ENCODE measurements at places on chromosomes 12 and 14. TPM values are rescaled to one million over a fixed set of nuclear protein-coding genes. Genes with fewer than 3 reads are reported as not detected.

- H3K4me3 ChIP-seq = no peak overlapping the region
- peaks cover 6% of the 10 kb centered on the region for H3K4me1 ChIP-seq
- no peaks in the 10 kb centered on the region for H3K27me3 ChIP-seq
- peak overlapping the region; percentile 21 for H3K27ac ChIP-seq
- no peak for DNase-seq
Observed at GRCh38 chr12:1929985-1930802, 11.7 kb upstream of the CACNA2D4 start.

- H3K27ac ChIP-seq = peak overlapping the region; percentile 65
- peaks cover 2% of the 10 kb centered on the region for H3K36me3 ChIP-seq
- no peak for DNase-seq
- peaks cover 16% of the 10 kb centered on the region for H3K4me1 ChIP-seq
- H3K4me3 ChIP-seq = peak overlapping the region; percentile 37
Observed at GRCh38 chr12:39467432-39467870, 24.5 kb upstream of the KIF21A start.

Gene KRT75
- total RNA-seq = not detected

DNA sequence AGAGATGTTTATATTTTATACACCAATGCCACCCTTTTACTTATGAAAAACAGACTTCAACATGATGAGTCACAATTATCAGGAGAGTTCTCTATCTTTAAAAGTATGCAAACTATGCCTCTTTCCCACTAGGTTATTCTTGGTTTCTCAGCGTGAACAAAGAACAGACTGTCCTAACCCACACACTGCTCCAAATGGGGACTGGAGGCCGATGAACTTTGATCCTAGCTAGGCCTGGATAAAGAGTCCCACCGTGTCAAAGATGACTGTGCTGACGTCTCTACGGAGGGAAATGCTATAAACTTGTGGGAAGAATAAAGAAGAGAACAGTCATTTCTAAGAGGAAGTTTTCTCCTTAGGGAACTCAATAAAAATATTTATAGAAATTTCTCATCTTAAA lies 160.1 kb downstream of the EPS8 start:
- no peak overlapping the region for H3K27ac ChIP-seq
- no peak overlapping the region for H3K4me3 ChIP-seq
- H3K4me1 ChIP-seq = no peaks in the 10 kb centered on the region
- no peaks in the 10 kb centered on the region for H3K36me3 ChIP-seq

Gene CLEC2A
- not detected for total RNA-seq

Gene SLC17A8
- not detected for total RNA-seq

Gene MANSC4
- total RNA-seq = not detected

Gene GALNT8
- 0.85 TPM for total RNA-seq

Gene ASCL1
- not detected for total RNA-seq

Gene PROX2
- not detected for total RNA-seq

DNA sequence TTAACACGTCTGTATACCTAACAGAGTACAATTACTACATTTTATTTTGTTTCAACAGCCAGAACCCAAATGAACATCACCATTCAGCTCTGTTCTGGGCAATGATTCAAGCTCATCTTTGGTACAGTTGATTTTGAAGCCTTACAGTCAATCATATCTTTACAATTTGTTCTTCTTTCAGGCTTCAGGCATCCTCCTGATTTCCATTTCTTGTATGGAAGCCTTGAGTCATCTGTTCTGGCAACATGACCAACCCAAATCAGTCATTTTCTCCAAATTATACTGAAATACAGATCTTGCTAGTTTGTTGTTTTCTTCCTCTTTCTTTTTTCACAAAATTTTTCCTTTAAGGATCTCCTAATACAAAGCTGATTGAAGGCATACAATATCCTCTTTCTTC lies 80.2 kb downstream of the PAX9 start:
- H3K27ac ChIP-seq = no peak overlapping the region
- no peaks in the 10 kb centered on the region for H3K36me3 ChIP-seq
- DNase-seq = no peak
- H3K27me3 ChIP-seq = no peaks in the 10 kb centered on the region
- no peaks in the 10 kb centered on the region for H3K4me1 ChIP-seq
- H3K4me3 ChIP-seq = no peak overlapping the region

Gene APOF
- total RNA-seq = not detected

DNA sequence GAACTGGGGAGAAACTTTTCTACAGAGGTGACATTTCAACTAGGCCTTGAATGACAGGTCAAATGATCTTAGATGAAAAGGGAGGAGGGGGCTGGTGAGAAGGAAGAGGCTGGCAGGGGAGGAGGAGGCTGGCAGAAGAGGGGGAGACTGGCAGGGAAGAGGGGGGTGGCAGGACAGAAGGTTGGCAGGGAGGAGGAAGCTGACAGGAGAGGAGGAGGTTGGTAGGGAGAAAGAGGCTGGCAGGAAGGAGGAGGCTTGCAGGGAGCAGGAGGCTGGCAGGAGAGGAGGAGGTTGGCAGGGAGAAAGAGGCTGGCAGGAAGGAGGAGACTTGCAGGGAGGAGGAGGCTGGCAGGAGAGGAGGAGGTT lies 63.4 kb upstream of the PPP4R3A start:
- peaks cover 19% of the 10 kb centered on the region for H3K27me3 ChIP-seq
- H3K36me3 ChIP-seq = no peaks in the 10 kb centered on the region
- peak overlapping the region; percentile 30 for H3K4me3 ChIP-seq

GRCh38 chr14:56998728-56999127 lies 188.4 kb upstream of the OTX2 start:
- no peak overlapping the region for H3K27ac ChIP-seq
- no peaks in the 10 kb centered on the region for H3K27me3 ChIP-seq
- no peak for DNase-seq
- H3K4me1 ChIP-seq = no peaks in the 10 kb centered on the region
- H3K36me3 ChIP-seq = no peaks in the 10 kb centered on the region

Gene CRIP2
- total RNA-seq = 0.64 TPM

DNA sequence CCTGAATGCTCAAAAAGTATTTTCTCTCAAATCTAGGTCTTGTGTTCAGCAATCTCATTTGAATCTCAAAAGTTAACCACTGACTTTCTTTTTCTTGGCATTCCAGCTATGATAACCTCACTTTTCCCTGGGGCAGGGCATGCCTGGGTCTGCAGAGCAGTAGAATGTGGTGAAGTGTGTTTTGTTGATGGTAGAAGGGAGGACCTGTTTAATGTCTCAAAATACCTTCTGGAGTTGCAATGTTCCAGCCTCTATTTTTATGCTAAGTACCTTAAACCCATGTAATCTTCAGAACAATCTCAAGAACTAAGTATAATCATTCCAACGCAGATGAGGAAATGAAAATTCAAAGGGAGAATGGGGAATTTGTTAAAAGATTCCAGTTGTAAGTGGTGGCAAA lies 82.1 kb upstream of the FUT8 start:
- peaks cover 5% of the 10 kb centered on the region for H3K36me3 ChIP-seq
- H3K27ac ChIP-seq = no peak overlapping the region
- no peak for DNase-seq
- H3K4me3 ChIP-seq = no peak overlapping the region
- H3K4me1 ChIP-seq = peaks cover 37% of the 10 kb centered on the region

DNA sequence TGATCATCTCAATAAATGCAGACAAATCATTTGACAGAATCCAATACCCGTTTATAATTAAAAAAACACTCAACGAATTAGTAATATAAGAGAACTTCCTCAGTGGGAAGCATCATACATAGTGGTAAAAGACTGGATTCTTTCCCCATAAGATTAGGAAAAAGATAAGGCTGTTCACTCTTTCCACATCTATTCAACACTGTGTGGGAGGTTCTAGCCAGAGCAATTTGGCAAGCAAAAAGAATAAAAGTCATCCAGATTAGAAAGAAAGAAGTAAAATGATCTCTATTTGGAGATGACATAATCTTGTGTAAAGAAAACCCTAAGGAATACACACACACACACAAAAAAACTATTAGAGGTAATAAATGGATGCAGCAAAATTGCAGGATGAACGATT lies 38.4 kb downstream of the YEATS4 start:
- no peak overlapping the region for H3K27ac ChIP-seq
- H3K27me3 ChIP-seq = no peaks in the 10 kb centered on the region
- H3K4me3 ChIP-seq = no peak overlapping the region
- H3K4me1 ChIP-seq = no peaks in the 10 kb centered on the region
- H3K36me3 ChIP-seq = peaks cover 31% of the 10 kb centered on the region

- DNase-seq = no peak
- H3K36me3 ChIP-seq = peaks cover 2% of the 10 kb centered on the region
- H3K27me3 ChIP-seq = no peaks in the 10 kb centered on the region
Observed at GRCh38 chr14:101719708-101720107, 41.8 kb upstream of the PPP2R5C start.

DNA sequence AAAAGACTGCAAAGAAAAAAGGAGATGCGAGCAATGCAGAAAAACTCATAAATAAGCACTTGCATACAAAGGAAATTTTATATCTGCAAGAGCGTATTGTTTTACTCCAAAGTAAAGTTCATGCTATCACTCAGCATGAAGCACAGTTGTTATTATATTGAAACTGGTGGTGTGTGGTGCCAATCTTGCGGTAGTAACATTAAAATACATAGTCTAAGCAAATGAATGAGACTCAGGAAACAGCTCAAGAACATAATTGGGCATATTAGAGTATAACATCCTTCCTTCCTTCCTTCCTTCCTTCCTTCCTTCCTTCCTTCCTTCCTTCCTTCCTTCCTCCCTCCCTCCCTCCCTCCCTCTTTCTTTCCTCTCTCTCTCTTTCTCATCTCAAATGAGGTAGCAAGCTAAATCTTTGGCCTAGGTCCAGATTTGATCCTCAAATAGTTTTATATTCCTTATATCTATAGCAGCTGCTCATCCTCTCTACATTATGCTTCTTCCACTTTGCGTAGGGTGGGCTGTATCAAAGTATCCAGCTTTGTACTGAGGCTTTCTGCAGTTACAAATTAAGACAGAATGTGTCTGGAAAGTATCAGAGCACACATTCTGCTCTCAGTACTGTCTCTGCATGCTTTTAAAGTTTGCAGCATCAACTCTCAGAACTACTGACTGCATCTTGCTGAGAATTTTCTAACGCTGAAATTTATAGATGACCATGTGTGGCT lies 718.3 kb downstream of the RERGL start:
- DNase-seq = no peak
- no peaks in the 10 kb centered on the region for H3K4me1 ChIP-seq
- H3K27ac ChIP-seq = no peak overlapping the region
- no peak overlapping the region for H3K4me3 ChIP-seq
- no peaks in the 10 kb centered on the region for H3K27me3 ChIP-seq

DNA sequence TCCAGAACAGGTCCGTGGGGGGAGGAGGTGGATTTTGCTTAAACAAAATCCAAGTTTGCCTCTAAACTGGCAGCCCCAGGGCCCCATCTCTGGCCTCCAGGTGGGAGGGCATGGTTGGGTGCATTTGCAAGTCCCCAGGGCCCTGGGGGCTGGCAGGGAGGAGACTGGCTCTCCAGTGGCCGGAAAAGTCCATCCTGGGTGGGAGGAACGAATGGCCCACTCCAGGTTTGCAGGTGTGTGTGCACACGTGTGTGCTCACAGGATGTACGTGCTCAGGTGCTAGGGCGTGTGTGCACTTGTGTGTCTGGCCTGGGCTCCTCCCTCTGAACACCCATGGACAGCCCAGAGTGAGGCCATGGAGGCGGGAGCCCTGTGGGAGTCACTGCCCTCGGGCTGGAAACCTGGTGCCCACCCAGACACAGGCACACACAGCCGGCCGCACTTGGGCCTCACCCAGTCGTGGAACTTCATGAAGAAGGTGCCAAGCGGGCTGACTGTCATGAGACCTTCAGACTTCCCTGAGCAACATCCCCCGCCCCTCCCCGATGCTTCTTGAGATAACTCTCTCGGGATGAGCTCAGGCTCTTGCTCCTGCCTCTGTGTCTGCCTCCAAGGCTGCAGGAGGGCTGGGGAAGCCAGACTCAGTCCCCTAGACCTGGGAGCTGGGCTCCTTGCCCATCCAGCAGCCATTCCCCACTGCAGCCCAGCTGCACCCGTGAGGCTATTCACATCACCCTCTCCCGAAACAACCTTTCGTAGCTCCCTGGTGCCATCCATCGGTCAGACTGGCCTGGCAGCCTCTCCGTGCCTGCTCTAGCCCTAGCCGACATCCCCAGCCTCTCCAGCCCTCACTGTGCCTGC lies 9.4 kb downstream of the AHNAK2 start:
- no peak for DNase-seq
- H3K27me3 ChIP-seq = peaks cover 3% of the 10 kb centered on the region
- no peaks in the 10 kb centered on the region for H3K4me1 ChIP-seq
- no peaks in the 10 kb centered on the region for H3K36me3 ChIP-seq
- no peak overlapping the region for H3K27ac ChIP-seq
- H3K4me3 ChIP-seq = no peak overlapping the region

- peaks cover 6% of the 10 kb centered on the region for H3K36me3 ChIP-seq
- peak overlapping the region; percentile 73 for H3K4me3 ChIP-seq
- DNase-seq = no peak
- peaks cover 39% of the 10 kb centered on the region for H3K4me1 ChIP-seq
- H3K27me3 ChIP-seq = peaks cover 12% of the 10 kb centered on the region
Observed at GRCh38 chr12:27331927-27332324, 710 bp upstream of the BMAL2 start.

DNA sequence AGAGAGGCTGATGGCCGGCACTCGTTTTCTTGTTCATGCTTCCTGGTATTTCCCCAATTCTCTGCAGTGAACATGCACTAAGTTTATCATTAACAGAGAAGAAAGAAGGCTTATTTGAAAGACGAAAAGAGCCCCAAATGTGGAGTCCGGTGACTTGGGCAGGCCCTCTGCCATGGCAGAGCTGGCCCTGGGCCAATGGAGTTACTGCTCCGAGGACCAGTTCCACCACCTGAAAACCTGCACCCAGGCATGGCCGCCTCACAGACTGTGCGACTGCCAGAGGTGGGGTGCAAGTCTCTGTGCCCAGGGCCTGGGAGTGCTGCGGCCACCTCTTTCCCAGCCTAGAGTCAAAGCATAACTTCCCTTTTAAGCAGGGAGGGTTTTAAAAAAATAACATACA lies 24.9 kb downstream of the DEGS2 start:
- H3K4me1 ChIP-seq = peaks cover 7% of the 10 kb centered on the region
- H3K27ac ChIP-seq = no peak overlapping the region
- no peaks in the 10 kb centered on the region for H3K27me3 ChIP-seq
- no peak overlapping the region for H3K4me3 ChIP-seq
- H3K36me3 ChIP-seq = peaks cover 89% of the 10 kb centered on the region

Gene PPFIA2
- not detected for total RNA-seq

- H3K4me1 ChIP-seq = no peaks in the 10 kb centered on the region
- no peak overlapping the region for H3K4me3 ChIP-seq
- H3K36me3 ChIP-seq = no peaks in the 10 kb centered on the region
- no peak overlapping the region for H3K27ac ChIP-seq
- no peak for DNase-seq
Observed at GRCh38 chr12:55849616-55850343, 7.0 kb upstream of the MMP19 start.

Gene AKAP5
- total RNA-seq = 0.89 TPM

Gene WIF1
- not detected for total RNA-seq

Gene CMKLR1
- total RNA-seq = not detected

- H3K27ac ChIP-seq = no peak overlapping the region
- H3K27me3 ChIP-seq = no peaks in the 10 kb centered on the region
- H3K4me1 ChIP-seq = no peaks in the 10 kb centered on the region
- no peaks in the 10 kb centered on the region for H3K36me3 ChIP-seq
Observed at GRCh38 chr12:28065889-28066630, 93.5 kb upstream of the PTHLH start.

- H3K27ac ChIP-seq = peak overlapping the region; percentile 98
- DNase-seq = peak; percentile 71
- peaks cover 56% of the 10 kb centered on the region for H3K4me1 ChIP-seq
- no peaks in the 10 kb centered on the region for H3K27me3 ChIP-seq
- H3K4me3 ChIP-seq = peak overlapping the region; percentile 90
Observed at GRCh38 chr14:24430682-24431568, 1.2 kb downstream of the KHNYN start.

- H3K4me3 ChIP-seq = no peak overlapping the region
- H3K4me1 ChIP-seq = no peaks in the 10 kb centered on the region
- no peak for DNase-seq
Observed at GRCh38 chr14:88753873-88754272, 38.9 kb downstream of the EML5 start.

Gene TCTN2
- 4.0 TPM for total RNA-seq

Measured in activated CD4-positive, alpha-beta T cell treated with anti-CD3 and anti-CD28 coated beads, Interleukin-2, amount 10 ng/mL, durations not matched to agents 7 days and 5 days (primary cell).